Left lung (tissue), 14 donors: ENCODE measurements at places on chromosomes 1 and 21. TPM values are rescaled to one million over a fixed set of nuclear protein-coding genes. Genes with fewer than 3 reads are reported as not detected.

- DNase-seq: no peak
Measured at GRCh38 chr1:33099290-33100118, 18.6 kb downstream of the AZIN2 start.

DNA sequence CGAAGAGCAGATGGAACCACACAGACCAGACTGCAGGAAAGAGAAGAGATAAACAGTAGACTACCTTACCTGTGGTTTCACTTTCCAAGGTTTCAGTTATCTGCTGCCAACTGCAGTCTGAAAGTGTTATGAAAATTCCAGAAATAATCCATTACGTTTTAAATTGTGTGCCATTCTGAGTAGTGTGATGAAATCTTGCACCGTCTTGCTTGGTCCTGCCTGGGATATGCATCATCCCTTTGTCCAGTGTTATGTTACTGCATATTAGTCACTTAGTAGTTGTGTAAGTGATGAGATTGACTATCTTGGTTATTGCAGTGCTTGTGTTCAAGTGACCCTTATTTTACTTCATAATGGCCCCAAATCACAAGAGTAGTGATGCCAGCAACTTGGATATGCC lies 33.9 kb downstream of the DNAJC6 start:
- no peak for DNase-seq

DNA sequence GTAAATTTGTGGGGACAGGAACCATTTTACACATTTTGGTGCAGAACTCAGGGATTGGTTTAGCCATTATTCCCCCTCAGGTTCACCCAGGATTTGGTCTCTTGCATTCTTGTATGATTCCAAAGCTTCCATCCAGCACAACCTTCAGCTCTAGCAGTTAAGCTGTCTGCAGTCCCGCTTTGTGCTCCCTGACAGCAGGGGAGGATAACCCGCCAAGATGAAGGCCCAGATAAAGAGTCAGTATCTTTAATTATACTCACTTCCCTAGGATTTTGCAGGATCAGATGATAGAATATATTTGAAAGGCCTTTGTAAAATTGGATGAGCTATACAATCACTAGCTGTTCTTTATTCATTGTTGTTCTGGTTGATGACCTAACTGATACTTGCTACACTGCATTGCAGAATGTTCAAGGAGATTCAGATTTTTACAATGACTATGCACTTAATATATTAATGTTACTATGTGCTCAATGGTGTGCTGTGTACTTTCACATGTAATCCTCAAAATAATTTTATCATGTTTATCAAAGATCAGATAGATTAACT lies 49.8 kb downstream of the SLC16A1 start:
- no peak for DNase-seq

- peak; percentile 16 for DNase-seq
Measured at GRCh38 chr1:235843461-235843961, 23.2 kb downstream of the LYST start.

- DNase-seq: no peak
Measured at GRCh38 chr1:214360116-214360515, 79.2 kb downstream of the SMYD2 start.

GRCh38 chr1:234915924-234916675 lies 212.5 kb downstream of the TOMM20 start:
- no peak for DNase-seq

- no peak for DNase-seq
Measured at GRCh38 chr1:70819231-70819630, 228.4 kb downstream of the PTGER3 start.

DNA sequence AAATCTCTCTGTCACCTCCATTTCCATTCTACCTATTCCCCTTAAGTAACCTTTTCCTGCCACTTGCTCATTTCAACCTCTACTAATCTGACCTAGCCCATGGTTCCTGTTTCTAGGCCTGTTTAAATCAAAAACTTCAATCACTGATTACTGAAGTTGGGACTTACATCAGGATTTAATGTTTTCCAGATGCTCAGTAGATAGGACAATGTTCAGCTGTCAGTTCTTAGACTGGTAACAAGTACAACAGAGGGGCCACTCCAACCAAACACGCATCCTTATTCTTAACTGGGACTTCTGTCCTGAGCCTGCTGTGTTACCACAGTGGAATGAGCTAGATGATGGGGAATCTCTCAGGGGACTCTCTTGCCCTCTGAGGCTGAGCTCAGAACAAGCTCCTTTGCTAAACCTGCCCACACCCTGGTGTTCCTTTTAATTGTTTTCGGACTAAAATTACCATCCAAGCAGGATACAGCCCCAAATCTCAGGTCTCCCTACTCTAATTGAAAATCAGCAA lies 974.6 kb downstream of the TTLL7 start:
- no peak for DNase-seq

- no peak for DNase-seq
Measured at GRCh38 chr1:9561429-9561828, 22.2 kb downstream of the SLC25A33 start.

DNA sequence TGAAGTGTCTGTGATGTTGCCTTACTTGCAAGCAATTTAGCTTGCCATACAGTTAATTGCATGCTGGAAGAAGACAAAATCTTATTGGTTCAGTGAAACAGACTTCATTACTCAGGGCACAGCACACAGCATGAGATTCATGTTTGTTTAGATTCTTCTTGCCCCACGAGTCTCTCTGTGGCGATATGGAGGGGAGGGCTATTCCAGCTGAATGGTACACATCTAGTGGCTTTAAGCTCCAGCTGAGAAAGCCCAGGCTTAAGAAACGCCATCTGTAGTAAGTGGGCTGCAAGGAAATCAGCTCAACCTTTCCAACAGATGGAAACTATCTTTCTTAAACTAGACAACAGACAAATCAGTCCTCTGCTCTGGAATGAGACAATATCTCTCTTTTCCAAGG lies 1022.0 kb downstream of the NCAM2 start:
- no peak for DNase-seq

DNA sequence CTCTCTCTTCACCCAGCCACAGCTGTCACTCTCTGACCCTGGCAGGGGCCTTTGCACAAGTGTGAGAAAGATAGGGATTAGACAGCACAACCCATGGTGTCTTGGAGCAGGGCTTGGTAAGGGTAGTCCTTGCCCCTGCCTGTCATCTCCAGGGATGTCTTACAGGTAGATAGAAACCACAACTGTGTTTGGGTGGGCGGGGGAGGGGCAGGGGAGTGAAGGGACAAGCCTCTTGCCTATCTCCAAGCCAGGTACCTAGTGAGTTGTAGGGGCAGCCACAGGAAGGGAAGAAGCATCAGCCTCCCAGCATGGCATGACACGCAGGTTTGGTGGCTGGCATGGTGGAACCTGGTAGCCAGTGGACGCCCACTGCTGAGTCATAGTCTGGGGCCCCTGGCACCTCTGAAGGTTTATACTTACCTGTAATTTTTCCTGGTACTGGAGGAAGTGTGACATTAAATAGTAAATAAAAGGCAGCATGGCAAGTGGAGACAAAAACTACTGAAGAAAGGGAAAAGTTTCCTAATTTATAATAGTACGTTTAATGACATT lies 97.5 kb downstream of the CLEC20A start:
- no peak for DNase-seq

DNA sequence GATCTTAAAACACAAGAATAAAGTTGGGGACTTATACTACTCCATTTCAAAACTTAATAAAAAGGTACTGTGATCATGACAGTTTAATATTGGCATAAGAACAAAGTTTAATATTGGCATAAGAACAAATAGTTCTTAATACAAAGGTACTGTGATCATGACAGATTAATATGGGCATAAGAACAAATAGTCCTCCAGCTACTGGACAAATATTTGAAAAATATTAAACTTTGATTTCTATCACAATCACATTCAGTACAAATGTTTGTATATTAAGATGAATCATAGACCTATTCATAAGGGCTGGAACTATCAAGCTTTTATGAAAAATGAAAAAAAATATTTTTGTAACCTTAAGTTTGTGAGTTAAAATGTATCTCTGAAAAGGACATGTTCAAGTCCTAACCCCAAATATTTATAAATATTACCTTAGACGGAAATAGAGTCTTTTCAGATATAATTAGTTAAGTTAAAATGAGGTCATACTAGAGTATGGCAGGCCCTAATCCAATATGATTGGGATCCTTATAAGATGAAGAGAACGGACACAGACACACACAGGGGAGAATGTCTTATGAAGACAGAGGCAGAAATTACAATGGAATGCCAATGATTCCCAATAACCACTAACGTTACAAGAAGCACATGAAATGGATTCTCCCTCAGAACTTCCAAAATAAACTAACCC lies 79.1 kb upstream of the RGS1 start:
- DNase-seq: no peak

GRCh38 chr1:228095938-228096337 lies 7.2 kb downstream of the C1orf35 start:
- no peak for DNase-seq

- no peak for DNase-seq
Measured at GRCh38 chr1:30085811-30086770, 637.3 kb downstream of the MATN1 start.

GRCh38 chr1:39491146-39491921 lies at the start of gene BMP8A:
Gene BMP8A (plus strand): TSS chr1:39491636. CDS start chr1:39491992, 356 bp downstream.
- peak; percentile 91 for DNase-seq

DNA sequence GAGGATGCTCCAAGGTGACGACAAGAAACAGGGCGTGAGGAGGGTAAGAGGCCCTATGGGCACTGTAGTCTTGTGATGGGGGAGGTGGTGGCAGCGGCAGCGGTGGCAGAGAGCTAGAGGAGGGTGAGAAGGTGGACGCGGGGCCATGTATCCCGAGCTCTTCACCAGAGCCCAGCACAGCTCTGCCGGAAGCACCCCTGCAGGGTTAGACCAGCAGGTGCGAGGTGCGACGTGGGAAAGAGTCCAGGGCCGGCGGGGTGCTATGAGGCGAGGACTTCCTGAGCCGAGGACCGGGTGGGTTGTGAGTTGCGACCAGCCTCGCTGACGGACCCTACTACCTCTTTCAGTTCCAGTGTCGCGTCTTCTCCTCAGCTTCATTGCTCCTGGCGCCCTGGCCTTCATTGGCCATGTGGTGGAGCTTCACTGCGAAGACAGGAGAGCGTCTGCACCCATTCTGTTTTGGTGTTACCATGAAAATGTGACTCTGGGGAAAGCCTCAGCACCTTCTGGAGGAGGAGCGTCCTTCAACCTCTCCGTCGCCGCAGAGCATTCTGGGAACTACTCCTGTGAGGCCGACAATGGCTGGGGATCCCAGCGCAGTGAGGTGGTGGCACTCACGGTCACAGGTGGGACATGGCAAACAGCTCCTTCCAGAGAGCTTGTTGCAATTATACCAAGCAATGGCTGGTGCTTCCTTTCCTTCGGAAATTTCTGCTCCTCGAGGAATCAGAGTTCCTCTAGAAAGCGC lies 67.9 kb upstream of the KIRREL1 start:
- no peak for DNase-seq

The PTGER3 gene
- 0.24 TPM for polyA plus RNA-seq

The GNG4 gene
- 1.5 TPM for polyA plus RNA-seq

The HSD3B2 gene
- polyA plus RNA-seq: 0.17 TPM

The CHI3L1 gene
- polyA plus RNA-seq: 0.95 TPM

The ITLN2 gene
- polyA plus RNA-seq: not detected

The UBE2J2 gene
- 68.6 TPM for polyA plus RNA-seq

The TLR5 gene
- 9.8 TPM for polyA plus RNA-seq

The CFAP74 gene
- polyA plus RNA-seq: 4.7 TPM

The SAMD11 gene
- polyA plus RNA-seq: 61.5 TPM

The TTF2 gene
- polyA plus RNA-seq: 25.4 TPM
